COR-L47 (cell line): ENCODE measurements at places on chromosomes 6 and 20.

GRCh38 chr6:47091886-47092668, 49.9 kb upstream of the ADGRF1 start:
- no peak for DNase-seq

- DNase-seq: no peak
These were observed 1.1 kb upstream of the HLA-C start for GRCh38 chr6:31272836-31273626.

DNA sequence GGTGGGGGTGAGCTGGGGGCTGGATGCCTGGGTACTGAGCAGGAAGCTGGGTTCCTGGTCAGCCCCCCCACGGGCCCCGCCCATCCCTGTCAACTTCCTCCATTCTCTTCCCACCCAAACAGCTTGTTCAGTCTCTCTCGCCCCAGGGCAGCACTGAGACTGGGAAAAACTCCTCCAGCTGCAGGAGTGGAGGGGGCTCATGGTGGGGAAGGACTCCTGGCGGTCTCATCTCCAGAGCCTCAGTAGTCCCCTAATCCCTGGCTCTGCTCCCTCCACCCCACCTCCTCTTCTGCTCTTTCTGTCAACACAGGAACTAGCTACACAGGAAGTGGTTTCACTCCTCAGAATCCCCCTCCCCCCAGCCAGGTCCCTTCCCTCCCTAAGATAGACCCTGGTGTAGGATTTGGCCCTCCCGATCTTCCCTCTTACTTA, at the start of gene GPSM3:
GPSM3 (minus strand) TSS at position 36 of the 432 bp plus-strand sequence. CDS start 130 bp downstream, outside the sequence.
- peak; percentile 11 for DNase-seq

DNA sequence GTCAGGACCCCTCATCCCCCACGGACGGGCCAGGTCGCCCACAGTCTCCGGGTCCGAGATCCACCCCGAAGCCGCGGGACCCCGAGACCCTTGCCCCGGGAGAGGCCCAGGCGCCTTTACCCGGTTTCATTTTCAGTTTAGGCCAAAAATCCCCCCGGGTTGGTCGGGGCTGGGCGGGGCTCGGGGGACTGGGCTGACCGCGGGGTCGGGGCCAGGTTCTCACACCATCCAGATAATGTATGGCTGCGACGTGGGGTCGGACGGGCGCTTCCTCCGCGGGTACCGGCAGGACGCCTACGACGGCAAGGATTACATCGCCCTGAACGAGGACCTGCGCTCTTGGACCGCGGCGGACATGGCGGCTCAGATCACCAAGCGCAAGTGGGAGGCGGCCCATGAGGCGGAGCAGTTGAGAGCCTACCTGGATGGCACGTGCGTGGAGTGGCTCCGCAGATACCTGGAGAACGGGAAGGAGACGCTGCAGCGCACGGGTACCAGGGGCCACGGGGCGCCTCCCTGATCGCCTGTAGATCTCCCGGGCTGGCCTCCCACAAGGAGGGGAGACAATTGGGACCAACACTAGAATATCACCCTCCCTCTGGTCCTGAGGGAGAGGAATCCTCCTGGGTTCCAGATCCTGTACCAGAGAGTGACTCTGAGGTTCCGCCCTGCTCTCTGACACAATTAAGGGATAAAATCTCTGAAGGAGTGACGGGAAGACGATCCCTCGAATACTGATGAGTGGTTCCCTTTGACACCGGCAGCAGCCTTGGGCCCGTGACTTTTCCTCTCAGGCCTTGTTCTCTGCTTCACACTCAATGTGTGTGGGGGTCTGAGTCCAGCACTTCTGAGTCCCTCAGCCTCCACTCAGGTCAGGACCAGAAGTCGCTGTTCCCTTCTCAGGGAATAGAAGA, 978 bp downstream of the HLA-A start:
- peak; percentile 38 for DNase-seq

- no peak for DNase-seq
These were observed 75.1 kb downstream of the CNBD2 start for GRCh38 chr20:36043441-36043840.

- DNase-seq: no peak
These were observed 39.0 kb upstream of the HBS1L start for GRCh38 chr6:135093578-135093977.

- peak; percentile 36 for DNase-seq
These were observed 5.0 kb downstream of the PYGB start for GRCh38 chr20:25252686-25253421.

- DNase-seq: no peak
These were observed 189.1 kb downstream of the ZDHHC14 start for GRCh38 chr6:157570104-157570503.

- no peak for DNase-seq
These were observed 10.8 kb downstream of the DDX27 start for GRCh38 chr20:49230021-49230420.

GRCh38 chr6:34237316-34237721, 646 bp downstream of the HMGA1 start:
- DNase-seq: peak; percentile 41

GRCh38 chr6:138972226-138972665, 15.8 kb downstream of the REPS1 start:
- DNase-seq: no peak

GRCh38 chr6:35300848-35301247, 3.2 kb downstream of the DEF6 start:
- no peak for DNase-seq

DNA sequence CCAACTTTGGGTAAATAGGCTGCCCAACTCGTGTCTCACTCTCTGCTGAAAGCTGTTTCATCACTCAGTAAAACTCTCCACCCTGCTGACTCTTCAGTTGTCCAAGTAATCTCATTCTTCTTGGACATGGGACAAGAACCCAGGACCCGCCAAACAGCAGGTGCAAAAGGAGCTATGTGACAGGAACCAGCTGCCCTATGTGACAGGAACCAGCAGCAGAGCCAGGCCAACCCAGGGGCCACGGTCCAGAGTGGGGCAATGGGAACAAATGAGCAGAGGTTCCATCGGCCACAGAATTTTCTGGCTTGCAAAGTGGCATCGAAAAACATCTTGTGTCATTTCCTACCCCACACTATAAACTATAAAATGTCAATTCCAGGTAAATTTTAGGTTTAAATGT, 56.5 kb downstream of the MOXD1 start:
- DNase-seq: no peak

- no peak for DNase-seq
These were observed at the start of gene VGLL2 for GRCh38 chr6:117265410-117266256. VGLL2 (plus strand) TSS chr6:117265558; CDS start chr6:117265764, 206 bp downstream.
